ENCODE measurements at places on chromosomes 1 and 21. TPM values are rescaled to one million over a fixed set of nuclear protein-coding genes. Genes with fewer than 3 reads are reported as not detected.

CRNN gene
- not detected for total RNA-seq

GRCh38 chr1:62068978-62069377 is 125.7 kb upstream of the L1TD1 start:
- no peak overlapping the region for H3K4me3 ChIP-seq
- H3K36me3 ChIP-seq = no peaks in the 10 kb centered on the region
- no peak overlapping the region for H3K27ac ChIP-seq
- DNase-seq = no peak
- H3K27me3 ChIP-seq = no peaks in the 10 kb centered on the region
- H3K4me1 ChIP-seq = peaks cover 3% of the 10 kb centered on the region

LCE2B gene
- not detected for total RNA-seq

- H3K27ac ChIP-seq = no peak overlapping the region
- DNase-seq = no peak
- no peaks in the 10 kb centered on the region for H3K27me3 ChIP-seq
- no peaks in the 10 kb centered on the region for H3K4me1 ChIP-seq
Measured at GRCh38 chr21:46492851-46493250, 34.2 kb downstream of the DIP2A start.

COL11A1 gene
- total RNA-seq = 164 TPM

All from spinal cord (tissue), 10 donors.